CD4-positive, alpha-beta T cell (primary cell): ENCODE measurements at places on chromosomes 2 and 18.

- DNase-seq: no peak
Observed at GRCh38 chr2:195608768-195609454, 48.1 kb upstream of the SLC39A10 start.

- no peak for DNase-seq
Observed at GRCh38 chr18:22999647-23000046, 66.5 kb downstream of the RBBP8 start.

DNA sequence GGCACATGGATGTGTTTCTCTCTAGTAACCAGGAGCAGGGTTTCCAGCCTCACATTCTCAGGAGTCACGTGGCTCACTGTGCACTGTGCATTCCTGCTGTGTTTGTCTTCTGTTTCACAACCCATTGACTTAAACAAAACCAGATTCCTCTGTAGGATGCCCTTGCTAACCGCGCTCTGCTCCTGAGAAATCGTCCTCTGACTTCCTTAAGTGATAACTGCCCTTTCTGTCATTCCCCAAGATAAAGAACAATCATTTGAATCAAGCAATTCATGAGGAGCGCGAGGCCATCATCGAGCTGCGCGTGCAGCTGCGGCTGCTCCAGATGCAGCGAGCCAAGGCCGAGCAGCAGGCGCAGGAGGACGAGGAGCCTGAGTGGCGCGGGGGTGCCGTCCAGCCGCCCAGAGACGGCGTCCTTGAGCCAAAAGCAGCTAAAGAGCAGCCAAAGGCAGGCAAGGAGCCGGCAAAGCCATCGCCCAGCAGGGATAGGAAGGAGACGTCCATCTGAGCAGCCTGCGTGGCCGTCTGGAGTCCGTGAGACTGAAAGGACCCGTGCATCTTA, 60.2 kb downstream of the RALBP1 start:
- no peak for DNase-seq

- DNase-seq: no peak
Observed at GRCh38 chr2:173119069-173119807, 43.6 kb downstream of the MAP3K20 start.

GRCh38 chr18:11179959-11180519, 30.7 kb upstream of the PIEZO2 start:
- DNase-seq: no peak

DNA sequence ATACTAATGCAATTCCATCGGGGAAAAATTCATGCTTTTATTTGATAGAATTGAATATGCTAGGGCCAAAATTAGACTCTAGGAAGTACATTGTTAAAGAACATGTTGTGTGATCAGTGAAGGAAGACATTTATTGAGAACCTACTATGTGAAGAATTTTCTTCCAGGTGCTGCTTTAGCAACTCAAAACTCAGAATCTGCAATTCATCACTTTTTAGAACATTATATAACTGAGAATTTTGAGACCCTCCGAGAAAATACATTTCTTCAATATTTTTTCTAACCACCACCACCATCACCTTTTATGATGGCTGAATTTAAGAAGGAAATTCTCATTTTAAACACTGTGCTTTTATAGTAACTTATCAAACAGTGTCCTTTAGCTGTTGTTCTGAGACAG, 315.2 kb downstream of the FIGN start:
- no peak for DNase-seq

DNA sequence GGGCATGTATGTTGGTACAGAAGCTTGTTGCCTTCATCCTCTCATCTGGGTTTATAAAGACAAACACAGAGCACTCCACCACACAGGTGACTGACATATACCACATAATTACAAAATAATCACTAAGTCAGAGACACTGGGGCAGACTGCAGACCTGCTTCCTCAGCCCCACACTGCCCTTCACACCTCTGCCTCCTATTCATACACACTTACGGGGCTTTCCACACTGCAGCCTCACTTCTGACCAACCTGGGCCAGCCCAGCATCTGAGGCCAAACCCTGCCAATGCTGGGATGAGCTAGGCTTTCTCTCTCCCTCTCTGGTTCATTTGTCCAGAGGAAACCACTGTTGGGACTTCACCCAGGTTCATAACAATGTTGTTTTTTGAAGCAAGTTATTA, 4.5 kb downstream of the EMX1 start:
- no peak for DNase-seq

DNA sequence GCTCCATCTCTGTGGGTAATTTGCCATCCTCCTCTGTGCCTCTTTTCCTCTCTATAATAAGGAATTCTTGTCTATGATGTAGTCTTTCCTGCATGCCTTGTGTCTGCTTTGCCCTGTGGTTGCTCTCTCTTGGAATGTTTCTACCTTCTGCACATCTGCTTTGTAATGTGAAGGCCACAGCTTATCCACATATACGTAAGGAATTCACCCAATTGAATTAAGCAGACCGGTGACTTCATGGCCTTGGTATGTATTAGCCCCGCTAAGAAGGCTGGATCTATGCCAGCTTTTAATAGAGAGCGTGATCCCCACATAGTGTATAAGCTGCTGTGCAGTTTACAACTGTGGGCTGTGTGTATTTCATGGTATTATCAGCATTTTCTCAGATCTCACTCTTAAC, 274.7 kb downstream of the RNF144A start:
- no peak for DNase-seq

DNA sequence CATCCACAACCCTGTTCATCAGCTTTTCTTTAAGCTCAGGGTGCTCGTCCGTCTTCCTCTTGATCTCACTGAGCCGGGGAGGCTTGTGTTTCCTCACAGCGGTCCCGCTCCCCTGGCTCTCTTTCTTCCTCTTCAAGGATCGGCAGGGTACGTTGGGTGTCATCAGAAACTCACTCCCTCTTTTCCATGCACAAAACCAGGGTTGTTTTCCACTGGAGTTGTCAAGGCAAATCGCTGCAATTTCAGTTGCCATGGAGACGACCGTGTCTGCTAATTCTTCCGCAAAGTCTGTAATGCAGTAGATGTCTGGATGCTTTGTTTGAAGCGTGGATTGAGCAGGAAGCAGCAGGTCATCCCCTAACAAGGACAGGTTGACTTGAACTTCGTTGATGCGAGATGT, 146.4 kb downstream of the DAW1 start:
- DNase-seq: no peak

- DNase-seq: no peak
Observed at GRCh38 chr2:233255151-233255550, 3.7 kb downstream of the ATG16L1 start.

GRCh38 chr18:34220081-34220815, 4.5 kb downstream of the NOL4 start:
- no peak for DNase-seq

- DNase-seq: no peak
Observed at GRCh38 chr2:233706720-233707119, 6.0 kb upstream of the UGT1A5 start.

- DNase-seq: no peak
Observed at GRCh38 chr2:182616471-182617393, 99.3 kb upstream of the DNAJC10 start.
